Hematopoietic multipotent progenitor cell treated with erythropoietin and hydrocortisone succinate and interleukin-3 and kit ligand, for 4 days (in vitro differentiated cells): ENCODE measurements at places on chromosomes 12 and 14.

GRCh38 chr14:59913187-59913586 is 6.8 kb upstream of the LRRC9 start:
- DNase-seq = no peak

DNA sequence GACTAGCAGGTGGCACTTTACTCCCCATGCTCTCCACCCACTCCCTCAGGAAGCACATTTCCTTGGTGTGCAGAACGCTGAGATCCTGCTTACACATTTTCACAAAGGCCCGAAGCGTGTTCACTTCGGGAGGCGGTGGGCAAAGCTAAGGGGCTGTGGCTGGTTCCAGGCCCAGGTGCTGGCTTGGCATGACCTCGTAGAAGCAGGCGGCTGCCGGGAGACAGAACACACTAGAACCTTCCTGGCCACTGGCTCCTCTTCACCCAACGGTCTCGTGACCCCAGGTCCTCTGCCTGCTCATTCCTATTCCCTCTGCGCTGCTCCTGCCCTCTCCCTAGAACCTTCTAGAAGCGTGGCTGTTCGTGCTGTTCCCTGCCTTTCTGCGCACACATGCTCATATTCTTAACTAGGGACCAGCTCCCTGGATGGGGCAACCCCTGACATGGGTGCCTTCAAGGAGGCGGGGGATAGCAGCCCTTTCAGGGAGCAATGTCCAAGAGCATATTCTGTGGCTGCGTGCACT is 43.3 kb downstream of the ATP23 start:
- DNase-seq = no peak

DNA sequence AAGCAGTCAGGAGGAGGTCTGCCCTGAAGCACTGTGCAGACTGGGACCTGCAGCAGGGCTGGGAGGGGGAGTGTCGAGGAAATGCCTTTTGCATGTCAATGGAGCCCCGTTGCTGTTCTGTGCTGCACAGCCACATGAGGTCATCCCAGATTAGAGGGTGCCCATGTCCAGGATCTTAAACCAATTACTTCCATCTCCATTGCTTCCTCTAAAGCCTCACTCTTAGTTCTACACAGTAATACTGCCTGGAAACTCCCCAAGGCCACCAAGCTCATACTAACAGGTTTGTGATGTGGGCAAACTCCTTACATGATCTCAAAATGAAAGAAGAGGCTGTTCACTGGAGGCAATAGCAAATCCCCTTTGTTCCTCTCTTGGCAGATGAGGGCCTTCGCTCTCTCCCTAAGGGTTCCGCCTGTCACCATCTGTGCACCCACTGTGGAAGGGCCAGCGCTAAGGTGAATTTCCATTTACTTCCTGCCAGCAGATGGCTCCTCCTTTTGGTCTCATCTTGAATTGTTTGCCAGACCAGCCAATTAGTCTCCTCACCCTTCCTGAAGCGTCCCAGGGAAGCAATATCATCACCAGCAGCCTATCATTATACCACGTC is 35.4 kb upstream of the LTA4H start:
- no peak for DNase-seq

DNA sequence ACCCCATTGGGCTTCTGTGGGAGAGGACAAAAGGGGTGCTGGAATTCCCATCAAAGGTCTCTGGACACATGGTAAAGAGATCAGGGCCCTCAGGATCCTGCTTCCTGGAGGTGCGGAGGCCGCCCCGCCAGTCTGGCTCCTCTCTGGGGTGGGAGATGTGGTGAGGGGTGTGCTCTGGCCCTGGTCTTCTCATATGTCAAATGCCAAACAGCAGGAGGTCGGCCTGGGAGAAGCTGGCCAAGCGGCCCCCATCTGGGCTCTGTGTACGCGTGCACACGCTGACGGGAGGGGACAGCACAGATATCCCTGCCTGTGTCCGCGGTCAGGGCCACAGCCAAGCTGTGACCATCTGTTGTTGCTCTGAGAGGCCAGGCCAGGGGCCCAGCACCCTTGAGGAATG is 14.1 kb downstream of the FIGNL2 start:
- no peak for DNase-seq

DNA sequence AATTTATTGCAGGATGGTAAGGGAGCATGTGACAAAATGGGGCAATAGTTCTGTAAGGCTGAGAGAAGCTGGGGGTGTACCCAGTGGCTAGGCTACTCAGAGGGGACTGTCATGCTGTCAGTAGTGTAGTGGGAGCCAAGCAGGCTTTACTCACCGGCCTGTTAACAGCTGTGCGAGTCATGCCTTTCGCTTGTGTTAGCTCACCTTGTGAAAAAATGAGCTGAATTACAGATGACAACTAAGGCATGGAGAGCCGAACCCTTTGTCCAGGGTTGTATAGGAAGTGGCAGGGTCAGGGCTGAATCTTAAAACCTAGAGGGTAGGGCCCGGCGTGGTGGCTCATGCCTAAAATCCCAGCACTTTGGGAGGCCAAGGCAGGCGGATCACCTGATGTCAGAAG is 37.9 kb downstream of the SH2B3 start:
- peak; percentile 46 for DNase-seq

GRCh38 chr14:61034416-61035120 is 53.5 kb downstream of the SLC38A6 start:
- DNase-seq = peak; percentile 39

DNA sequence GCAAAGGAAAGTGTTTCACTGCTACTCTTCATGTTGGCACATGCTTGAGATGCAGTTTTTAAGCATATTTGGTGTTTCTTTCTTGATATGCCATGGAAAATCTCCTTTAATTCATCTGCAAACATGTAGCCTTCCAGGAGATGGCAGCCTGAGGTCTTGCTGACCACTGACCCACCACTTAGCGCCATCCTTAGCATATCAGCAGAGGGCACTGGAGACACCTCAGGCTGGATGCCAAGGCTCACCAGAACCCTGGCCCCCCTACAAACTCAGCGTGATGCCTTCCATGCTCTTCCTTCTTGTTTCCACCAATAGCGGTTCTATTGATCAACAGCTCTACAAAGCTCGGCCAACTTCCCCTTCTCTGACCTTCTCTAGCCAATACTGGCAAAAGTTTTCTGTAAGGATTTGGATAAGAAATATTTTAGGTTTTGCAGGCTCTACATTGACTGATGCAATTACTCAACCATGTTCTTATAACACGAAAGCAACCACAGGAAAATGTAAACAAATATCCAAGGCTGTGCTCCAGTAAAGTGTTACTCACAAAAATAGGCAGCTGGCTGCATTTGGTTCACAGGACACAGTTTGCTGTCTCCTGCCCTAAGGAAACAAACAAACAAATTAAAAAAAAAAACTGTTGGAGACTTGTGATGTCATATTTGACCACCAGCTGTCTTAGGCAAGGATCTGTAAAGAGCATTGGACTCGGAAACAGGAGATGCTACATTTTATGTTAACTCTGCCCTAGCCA is 209.7 kb downstream of the SLC15A4 start:
- no peak for DNase-seq

DNA sequence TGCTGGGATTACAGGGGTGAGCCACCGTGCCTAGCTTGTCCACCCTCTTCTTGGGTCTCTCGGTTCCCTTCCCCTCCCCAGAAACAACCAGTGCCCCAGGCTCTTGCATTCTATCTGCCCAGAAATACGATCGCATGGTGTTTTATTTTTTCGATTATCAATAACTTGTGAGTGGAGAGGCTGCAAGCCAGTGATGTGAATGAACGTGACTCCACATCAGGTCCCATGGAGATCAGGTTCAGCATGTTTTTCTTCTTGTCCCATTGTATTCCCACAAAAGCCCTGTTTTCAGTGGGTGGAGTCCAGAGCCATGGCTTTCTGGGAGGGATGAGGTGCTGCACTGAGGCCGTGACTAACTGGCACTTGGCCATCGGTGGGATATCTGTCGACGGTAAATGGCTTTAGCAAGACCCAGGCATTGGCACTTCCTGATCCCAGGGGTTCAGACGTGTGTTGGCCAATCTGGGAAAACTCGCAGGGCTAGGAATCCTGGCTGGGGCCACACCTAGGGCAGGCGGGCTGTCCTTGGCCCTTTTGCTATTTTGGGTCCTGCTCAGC is 12.7 kb upstream of the HNF1A start:
- no peak for DNase-seq

DNA sequence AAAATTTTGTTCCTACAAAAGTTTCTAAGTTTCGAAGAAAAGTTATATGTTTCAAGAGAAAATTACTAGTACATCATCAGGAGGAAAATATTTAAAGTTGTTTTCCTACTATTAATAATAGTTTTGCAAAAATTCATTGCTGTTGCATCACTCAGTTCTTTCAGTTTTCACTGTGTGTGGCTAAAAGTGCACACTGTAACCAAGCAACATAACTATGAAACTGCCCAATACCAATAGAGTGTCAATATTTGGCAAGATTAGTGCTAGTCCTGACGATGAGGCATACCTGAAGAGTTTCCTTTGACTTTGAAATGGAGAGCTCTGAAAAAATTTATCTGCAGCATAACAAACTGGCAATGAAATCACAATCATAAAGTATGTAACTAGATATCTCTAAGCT is 194.3 kb downstream of the CPNE8 start:
- no peak for DNase-seq

- DNase-seq = no peak
Measured at GRCh38 chr12:52356762-52357580, 10.3 kb downstream of the KRT85 start.

DNA sequence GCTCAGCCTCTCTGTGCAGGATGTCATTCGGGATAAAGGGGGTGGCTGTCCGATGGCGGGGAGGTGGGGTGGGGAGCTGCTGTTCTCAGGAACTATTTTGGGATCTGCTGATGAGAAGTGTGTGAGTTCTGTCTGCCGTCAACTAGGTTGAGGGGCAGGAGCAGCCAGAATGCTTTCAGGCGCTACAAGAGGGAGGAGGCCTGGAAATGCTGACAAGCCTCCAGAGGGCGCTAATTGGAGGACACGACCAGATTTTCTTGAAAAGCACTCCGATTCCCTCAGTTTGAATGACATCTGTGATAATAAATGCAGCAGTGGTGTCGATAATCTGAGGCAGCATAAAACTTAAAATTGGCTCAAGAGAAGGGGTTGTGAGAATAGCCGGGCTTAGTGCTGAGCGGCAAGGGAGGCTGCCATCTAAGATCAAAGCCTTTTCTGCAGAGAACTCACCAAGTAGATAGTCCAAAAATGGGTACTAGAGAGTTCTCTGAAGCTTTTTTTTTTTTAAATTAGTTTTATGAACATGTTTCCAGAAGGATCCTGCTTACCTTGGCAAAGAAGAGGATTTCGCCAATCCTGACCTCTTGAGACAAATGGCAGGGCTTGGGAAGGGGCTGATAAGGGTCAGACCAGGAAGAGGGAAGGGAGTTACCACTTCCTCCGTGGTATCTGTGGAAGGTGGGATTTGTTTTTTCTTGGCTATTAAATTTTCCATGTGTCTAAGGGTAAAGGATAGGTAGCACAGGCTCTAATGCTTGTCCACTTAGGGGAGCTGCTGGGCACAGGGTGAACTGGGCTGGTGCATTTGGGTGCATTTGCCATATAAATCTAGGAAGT is 94.4 kb downstream of the CRACR2A start:
- peak; percentile 65 for DNase-seq

- DNase-seq = peak; percentile 64
Measured at GRCh38 chr14:92759300-92759678, 10.9 kb upstream of the LGMN start.

DNA sequence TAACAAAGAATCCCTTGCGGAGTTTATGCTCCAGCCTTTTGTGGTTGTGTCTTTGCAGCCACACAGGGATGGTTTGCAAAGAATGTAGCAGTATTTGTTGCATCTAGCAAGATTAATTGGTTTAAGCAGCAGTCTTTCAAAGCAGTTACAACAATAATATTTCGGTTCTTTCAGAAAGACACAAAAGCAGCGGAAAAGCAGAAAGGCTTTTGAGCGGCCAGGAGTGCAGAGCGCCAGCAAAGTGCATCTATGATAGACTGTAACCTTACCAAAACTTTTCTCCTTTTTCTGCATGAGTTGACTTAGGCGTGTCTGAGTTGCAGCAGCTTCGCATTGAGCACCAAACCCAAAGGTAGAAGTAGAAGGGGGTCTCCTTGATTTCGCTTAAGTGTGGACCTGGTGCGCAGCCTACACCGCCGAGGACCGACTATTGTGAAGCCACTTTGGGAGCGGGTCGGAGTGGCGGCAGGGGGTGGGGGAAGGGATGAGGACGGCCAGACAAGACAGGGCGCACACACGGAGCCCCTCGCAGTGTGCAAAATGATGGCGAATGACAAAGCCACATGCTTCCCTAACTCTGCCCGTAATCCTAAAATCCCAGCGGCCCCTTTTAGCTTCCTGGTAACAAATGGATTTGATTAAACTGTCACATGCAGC is 1.2 kb downstream of the LMO3 start:
- DNase-seq = no peak

GRCh38 chr12:130846369-130846768 is 7.3 kb upstream of the STX2 start:
- DNase-seq = no peak
